ENCODE measurements at places on chromosomes 1 and 21. TPM values are rescaled to one million over a fixed set of nuclear protein-coding genes. Genes with fewer than 3 reads are reported as not detected.

The DEDD gene
- polyA plus RNA-seq, result 92.7 TPM

GRCh38 chr1:46755121-46755520 lies 36.2 kb upstream of the EFCAB14 start:
- no peak overlapping the region for H3K4me3 ChIP-seq
- no peak overlapping the region for H3K27ac ChIP-seq
- DNase-seq, result no peak
- H3K36me3 ChIP-seq, result no peaks in the 10 kb centered on the region
- peaks cover 15% of the 10 kb centered on the region for H3K4me1 ChIP-seq

DNA sequence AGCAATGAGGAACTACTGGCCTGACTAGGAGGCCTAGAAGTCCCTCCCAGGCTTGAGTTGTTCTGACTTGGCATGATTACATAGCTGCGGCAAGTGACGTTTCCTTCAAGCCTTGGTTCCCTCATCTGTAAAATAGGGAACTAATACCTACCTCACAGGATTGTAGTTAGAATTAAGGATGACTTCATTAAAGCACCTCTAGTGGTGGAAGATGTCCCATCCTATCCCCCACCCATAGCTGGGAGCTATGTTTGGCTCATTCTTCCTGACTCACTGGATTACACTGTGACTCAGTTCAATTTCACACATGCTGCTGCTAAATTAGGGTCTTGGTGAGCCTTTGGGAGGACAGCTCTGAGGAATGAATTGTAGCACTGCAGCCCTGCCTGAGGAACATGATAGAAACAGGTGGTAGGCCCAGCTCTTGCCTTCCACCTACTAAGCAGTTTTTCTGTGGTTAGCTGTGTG lies 6.0 kb upstream of the SHISA4 start:
- peaks cover 32% of the 10 kb centered on the region for H3K4me1 ChIP-seq
- H3K27ac ChIP-seq, result no peak overlapping the region
- H3K27me3 ChIP-seq, result no peaks in the 10 kb centered on the region
- H3K4me3 ChIP-seq, result no peak overlapping the region
- no peaks in the 10 kb centered on the region for H3K36me3 ChIP-seq
- DNase-seq, result peak; percentile 16

DNA sequence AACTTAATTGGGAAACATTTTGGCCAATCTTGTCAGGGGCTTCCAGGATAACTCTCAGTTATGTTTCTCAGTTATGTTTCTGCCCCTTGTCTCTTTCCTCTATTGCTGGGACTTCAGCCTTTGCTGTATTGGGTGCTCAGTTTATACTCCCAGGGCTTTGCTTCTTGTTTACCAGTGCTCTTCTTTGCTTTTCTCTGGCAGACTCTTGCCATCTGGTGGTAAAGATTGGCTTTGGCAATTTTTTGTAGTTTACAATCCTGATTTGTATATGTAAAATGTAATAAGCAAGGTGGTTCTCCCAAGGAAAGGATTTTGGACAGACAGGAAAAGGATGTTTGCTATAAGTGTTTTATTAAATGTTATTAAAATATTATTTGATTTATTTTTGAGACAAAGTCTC lies 37.9 kb downstream of the FABP3 start:
- H3K4me3 ChIP-seq, result no peak overlapping the region
- no peaks in the 10 kb centered on the region for H3K36me3 ChIP-seq
- H3K27ac ChIP-seq, result no peak overlapping the region
- no peaks in the 10 kb centered on the region for H3K27me3 ChIP-seq
- no peak for DNase-seq

The KCNJ10 gene
- 1.9 TPM for polyA plus RNA-seq

The SLAMF9 gene
- 0.74 TPM for polyA plus RNA-seq

The CSRP1 gene
- polyA plus RNA-seq, result 217 TPM

GRCh38 chr21:35508139-35508888 lies 459.2 kb upstream of the RUNX1 start:
- H3K27me3 ChIP-seq, result no peaks in the 10 kb centered on the region
- no peak overlapping the region for H3K27ac ChIP-seq
- peak; percentile 49 for DNase-seq
- H3K4me3 ChIP-seq, result no peak overlapping the region

The ERO1B gene
- polyA plus RNA-seq, result 53.8 TPM

DNA sequence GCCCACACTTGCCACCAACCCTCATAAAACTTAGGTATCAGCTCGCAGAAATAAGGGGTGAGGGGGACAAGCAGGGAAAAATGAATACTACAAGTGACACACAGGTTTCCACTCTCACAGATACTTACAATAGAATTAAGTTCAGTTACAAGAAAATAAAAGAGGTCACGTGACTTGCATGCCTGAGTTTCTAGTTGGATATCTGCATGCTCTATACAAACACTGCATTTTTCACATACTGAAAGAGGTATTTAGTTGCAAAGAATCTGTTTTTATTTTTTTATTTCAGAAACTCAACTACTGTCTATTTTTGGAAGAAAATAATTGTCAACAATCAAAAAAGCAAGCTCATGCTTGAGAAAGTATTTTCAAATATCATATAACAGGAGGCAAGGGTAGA lies 43.5 kb downstream of the DPYD start:
- no peaks in the 10 kb centered on the region for H3K36me3 ChIP-seq
- H3K4me1 ChIP-seq, result no peaks in the 10 kb centered on the region
- H3K27ac ChIP-seq, result no peak overlapping the region

- peaks cover 16% of the 10 kb centered on the region for H3K4me1 ChIP-seq
These were observed 16.6 kb downstream of the PSEN2 start for GRCh38 chr1:226887006-226887405.

DNA sequence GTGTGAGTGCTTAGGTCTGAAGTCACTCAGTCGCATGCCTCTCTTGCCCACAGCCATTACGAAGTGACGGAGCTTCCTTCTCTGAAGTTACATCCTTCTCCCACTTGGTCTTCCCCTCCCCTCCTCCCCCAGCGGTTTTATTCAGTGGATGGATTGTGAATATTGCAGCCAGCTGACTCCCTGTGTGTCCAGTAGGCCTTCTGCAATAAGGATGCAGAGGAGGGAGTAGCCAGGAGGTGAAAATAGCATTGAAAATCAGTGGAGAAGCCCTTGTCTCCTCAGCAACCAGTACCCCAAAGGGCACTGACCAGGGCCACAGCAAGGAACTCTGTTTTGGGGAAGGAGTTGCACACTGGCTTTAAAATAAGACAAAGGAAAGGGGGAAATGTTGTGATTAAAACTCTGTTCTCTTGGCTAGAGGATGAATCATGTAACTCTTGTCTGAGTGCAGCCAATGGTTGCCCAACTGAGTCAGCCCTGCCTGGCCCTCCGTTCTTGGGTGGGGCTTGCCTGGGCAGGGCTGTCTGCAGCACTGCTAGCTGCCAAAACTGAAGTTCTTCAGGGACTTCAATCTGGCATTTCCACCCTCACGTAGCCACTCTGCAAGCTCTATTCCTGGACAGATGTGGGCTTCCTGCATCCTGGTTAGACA lies 4.3 kb downstream of the S100A10 start:
- no peaks in the 10 kb centered on the region for H3K27me3 ChIP-seq
- H3K4me1 ChIP-seq, result peaks cover 47% of the 10 kb centered on the region
- no peak for DNase-seq
- no peak overlapping the region for H3K27ac ChIP-seq
- H3K36me3 ChIP-seq, result no peaks in the 10 kb centered on the region
- no peak overlapping the region for H3K4me3 ChIP-seq

The CA6 gene
- not detected for polyA plus RNA-seq

DNA sequence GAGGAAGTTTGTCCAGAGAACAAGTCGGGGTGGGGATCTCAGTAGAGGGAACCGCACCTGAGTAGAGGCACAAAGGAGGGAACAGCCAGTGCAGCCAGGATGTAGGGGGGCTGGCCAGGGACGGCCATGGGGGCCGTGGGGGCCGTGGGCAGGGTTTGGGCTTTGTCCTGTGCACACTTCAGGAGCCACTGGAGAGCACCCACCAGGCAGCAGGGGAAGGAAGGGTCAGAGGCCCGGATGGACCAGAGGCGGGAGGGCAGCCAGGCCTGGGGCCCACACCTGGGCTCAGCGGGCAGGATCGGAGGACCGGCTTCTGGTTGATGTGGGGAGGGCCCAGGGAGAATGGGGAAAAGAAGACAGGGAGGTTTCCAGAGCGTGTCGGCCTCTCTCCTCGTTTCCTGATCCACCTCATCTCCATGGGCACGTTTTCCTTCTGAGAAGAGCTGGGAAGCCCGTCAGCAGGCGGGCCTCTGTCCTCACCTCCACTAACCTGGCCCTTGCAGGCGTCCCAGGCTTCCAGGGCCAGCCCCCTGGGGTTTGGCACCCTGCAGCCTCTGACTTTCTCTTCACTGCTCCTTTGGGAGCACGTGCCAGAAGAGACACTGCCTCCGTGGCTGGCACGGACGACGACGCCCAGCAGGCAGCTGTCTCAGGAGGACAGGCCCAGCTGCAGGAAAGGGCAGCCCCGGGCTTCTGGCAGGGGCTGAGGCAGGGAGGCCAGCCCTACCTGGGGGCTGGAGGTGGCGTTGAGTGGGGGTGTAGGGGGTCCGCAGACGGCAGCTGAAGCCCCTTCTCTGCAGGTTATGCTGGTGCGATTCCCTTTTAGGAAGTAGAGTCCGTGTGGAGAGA lies 16.8 kb upstream of the PDXK start:
- H3K4me1 ChIP-seq, result peaks cover 18% of the 10 kb centered on the region
- H3K4me3 ChIP-seq, result no peak overlapping the region
- DNase-seq, result no peak
- no peaks in the 10 kb centered on the region for H3K27me3 ChIP-seq
- H3K27ac ChIP-seq, result no peak overlapping the region
- no peaks in the 10 kb centered on the region for H3K36me3 ChIP-seq

GRCh38 chr1:43559714-43560113 lies 29.0 kb downstream of the PTPRF start:
- H3K4me3 ChIP-seq, result no peak overlapping the region
- no peak for DNase-seq
- H3K27me3 ChIP-seq, result no peaks in the 10 kb centered on the region
- H3K27ac ChIP-seq, result no peak overlapping the region

GRCh38 chr1:183514235-183514634 lies 41.9 kb downstream of the SMG7 start:
- no peak overlapping the region for H3K4me3 ChIP-seq
- no peak for DNase-seq
- no peak overlapping the region for H3K27ac ChIP-seq
- H3K36me3 ChIP-seq, result no peaks in the 10 kb centered on the region

DNA sequence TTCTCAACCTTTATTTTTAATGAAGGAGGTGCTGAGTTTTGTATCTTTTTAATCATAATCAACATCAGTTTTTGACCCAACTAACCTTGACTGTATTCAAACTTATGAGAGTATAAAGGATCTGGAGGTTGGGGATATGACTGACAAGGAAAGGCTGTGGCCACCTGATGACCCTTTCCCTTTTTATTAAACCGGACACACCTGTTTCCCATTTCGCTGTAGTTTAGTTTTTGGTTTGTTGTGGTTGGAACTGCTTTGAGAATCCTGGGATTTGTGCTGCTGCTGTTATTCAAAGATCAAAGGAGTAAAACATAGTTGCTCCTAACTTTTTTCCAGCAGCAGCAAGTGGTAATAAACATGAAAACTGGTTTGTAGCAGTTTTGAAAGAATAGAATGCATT lies 12.4 kb downstream of the PRPF38A start:
- DNase-seq, result no peak
- no peak overlapping the region for H3K27ac ChIP-seq
- H3K27me3 ChIP-seq, result no peaks in the 10 kb centered on the region
- H3K4me3 ChIP-seq, result no peak overlapping the region

DNA sequence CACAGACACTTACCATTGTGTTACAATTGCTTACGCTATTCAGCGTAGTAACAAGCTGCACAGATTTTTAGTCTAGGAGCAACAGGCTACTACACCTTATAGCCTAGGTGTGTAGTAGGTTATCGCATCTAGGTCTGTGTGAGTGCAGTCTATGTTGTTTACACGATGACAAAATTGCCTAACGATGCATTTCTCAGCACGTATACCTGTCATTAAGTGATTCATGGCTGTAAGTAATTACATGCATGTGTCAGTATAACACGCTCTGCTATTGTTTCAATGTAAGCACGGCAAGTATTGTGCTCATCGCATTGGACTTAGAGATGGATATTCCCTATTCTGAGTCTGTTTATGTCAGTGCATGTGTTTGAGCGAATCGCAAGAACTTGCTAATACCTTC lies 15.7 kb upstream of the ZBTB18 start:
- peaks cover 9% of the 10 kb centered on the region for H3K4me1 ChIP-seq
- H3K27ac ChIP-seq, result no peak overlapping the region
- no peak for DNase-seq
- no peaks in the 10 kb centered on the region for H3K27me3 ChIP-seq

- H3K4me1 ChIP-seq, result no peaks in the 10 kb centered on the region
- no peaks in the 10 kb centered on the region for H3K27me3 ChIP-seq
- DNase-seq, result no peak
- H3K4me3 ChIP-seq, result no peak overlapping the region
These were observed 89.4 kb downstream of the OMA1 start for GRCh38 chr1:58457023-58457635.

DNA sequence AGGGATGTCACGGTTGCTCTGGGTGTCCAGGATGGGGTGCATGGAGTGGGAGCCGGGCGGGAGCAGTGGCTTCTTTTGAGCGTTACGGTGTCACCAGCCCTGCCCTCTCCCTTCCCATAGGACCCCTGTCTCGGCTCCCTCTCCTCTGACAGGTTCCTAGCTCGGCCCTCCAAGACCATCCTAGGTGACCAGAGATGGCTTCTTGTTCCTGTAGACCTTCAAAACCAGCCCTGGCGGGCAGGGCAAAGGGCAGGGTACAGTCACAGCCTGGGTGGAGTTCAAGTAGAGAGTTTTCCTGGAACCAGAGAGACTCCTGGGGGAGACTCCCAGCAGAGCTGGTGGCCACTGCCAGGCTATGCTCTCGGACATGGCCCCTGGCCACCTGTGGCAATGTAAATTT lies 345.6 kb upstream of the AJAP1 start:
- DNase-seq, result no peak
- H3K36me3 ChIP-seq, result no peaks in the 10 kb centered on the region
- H3K27ac ChIP-seq, result no peak overlapping the region
- H3K27me3 ChIP-seq, result no peaks in the 10 kb centered on the region
- no peak overlapping the region for H3K4me3 ChIP-seq

DNA sequence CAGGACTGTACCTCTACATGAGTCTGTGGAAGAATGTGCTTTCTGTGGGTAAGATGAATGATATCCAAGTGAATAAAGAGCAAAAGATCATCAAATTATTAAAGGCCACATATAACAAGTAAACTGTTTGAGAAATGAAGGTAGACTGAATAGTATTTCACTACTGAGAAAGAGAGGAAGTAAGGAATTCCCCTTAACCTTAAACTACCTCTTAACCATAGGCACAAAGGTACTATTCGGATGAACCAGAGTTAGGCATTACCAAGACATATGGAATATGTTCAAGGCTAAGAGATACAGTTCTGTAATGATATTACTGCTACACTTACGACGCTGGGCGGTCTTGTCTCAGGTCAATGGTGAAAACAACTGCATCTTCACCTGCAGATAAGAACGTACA lies 25.5 kb downstream of the DCAF8 start:
- H3K27ac ChIP-seq, result no peak overlapping the region
- H3K4me3 ChIP-seq, result no peak overlapping the region

The CD5L gene
- 0.22 TPM for polyA plus RNA-seq

The MYBPH gene
- 2.9 TPM for polyA plus RNA-seq

The SPRR3 gene
- polyA plus RNA-seq, result not detected

GRCh38 chr1:231844986-231845502 lies 218.5 kb downstream of the DISC1 start:
- H3K27me3 ChIP-seq, result no peaks in the 10 kb centered on the region
- no peaks in the 10 kb centered on the region for H3K4me1 ChIP-seq
- no peak overlapping the region for H3K27ac ChIP-seq

The USH2A gene
- polyA plus RNA-seq, result 1.8 TPM

GRCh38 chr1:241406421-241406820 lies 49.4 kb upstream of the RGS7 start:
- no peak overlapping the region for H3K4me3 ChIP-seq
- no peaks in the 10 kb centered on the region for H3K27me3 ChIP-seq
- no peaks in the 10 kb centered on the region for H3K36me3 ChIP-seq
- no peak overlapping the region for H3K27ac ChIP-seq
- DNase-seq, result no peak

The CFHR2 gene
- polyA plus RNA-seq, result not detected
